ENCODE measurements at places on chromosomes 1 and 21. TPM values are rescaled to one million over a fixed set of nuclear protein-coding genes. Genes with fewer than 3 reads are reported as not detected.

- H3K4me1 ChIP-seq, result peaks cover 4% of the 10 kb centered on the region
- no peak overlapping the region for H3K4me3 ChIP-seq
- H3K27ac ChIP-seq, result no peak overlapping the region
- H3K27me3 ChIP-seq, result no peaks in the 10 kb centered on the region
- peaks cover 2% of the 10 kb centered on the region for H3K36me3 ChIP-seq
Measured at GRCh38 chr1:232985882-232986526, 35.6 kb downstream of the NTPCR start.

- H3K27me3 ChIP-seq, result no peaks in the 10 kb centered on the region
- H3K4me3 ChIP-seq, result peak overlapping the region; percentile 50
- peaks cover 46% of the 10 kb centered on the region for H3K36me3 ChIP-seq
Measured at GRCh38 chr1:230858918-230859729, 9.2 kb downstream of the C1orf198 start.

Gene ST6GALNAC3
- 1.6 TPM for total RNA-seq

Gene SLAMF9
- total RNA-seq, result not detected
